ENCODE measurements at places on chromosomes 11 and 22.

DNA sequence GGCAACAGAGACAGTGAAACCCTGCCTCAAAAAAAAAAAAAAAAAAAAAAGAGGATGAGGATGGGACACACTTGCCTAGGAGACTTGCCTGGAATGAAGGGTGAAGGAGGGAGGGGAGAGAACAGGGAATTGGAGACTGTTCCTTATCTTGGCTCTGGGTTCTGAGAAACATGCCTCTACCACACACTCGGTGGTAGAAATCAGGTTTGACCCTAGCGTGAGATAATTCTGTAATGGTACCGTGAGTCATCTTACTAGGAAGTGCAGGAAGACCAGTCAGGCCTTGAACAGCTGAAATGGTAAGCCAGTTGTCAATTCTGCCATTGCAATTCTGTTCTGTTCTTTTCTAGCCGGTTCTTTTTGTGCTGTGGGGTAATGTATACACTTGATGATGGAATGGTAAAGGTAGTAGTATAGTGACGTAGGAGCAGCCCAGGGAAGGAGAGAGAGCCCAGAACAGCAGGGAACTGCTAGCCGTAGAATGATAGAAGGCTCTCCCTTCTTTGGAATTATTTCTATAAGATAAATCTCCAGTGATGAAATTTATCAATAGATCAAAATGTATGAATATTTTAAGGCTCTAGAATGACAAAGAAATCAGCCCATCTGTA, 3.9 kb upstream of the AMBRA1 start:
- no peaks in the 10 kb centered on the region for H3K27me3 ChIP-seq
- H3K36me3 ChIP-seq, result no peaks in the 10 kb centered on the region
- DNase-seq, result no peak
- H3K4me1 ChIP-seq, result no peaks in the 10 kb centered on the region
- no peak overlapping the region for H3K4me3 ChIP-seq

DNA sequence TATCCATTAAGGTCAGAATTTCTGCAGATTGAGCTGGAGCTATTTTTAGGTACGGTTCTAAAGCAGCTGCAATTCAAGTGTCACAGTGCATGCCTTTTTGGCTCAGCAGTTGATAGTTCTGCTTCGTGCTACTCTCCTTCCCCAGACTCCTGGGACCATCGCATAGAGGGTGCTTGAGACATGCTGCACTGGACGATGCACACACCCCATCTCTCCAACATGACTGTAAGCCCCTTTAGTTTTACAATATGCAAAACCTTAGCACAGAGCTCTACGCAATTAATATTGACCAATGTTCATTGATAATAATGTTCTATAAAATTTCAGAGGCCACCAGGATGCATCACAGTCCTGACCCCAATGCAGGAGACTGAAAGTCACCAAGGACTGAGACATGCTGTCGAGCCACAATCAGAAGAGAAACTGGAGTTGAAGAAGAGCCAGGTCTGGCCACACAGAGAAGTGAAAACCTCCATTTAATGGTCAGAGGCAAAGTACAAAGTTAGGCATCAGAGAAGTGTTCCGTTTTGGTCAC, 120.9 kb upstream of the ZC3H12C start:
- DNase-seq, result no peak
- no peak overlapping the region for H3K27ac ChIP-seq
- no peaks in the 10 kb centered on the region for H3K4me1 ChIP-seq
- H3K36me3 ChIP-seq, result no peaks in the 10 kb centered on the region
- H3K27me3 ChIP-seq, result no peaks in the 10 kb centered on the region
- H3K4me3 ChIP-seq, result no peak overlapping the region

DNA sequence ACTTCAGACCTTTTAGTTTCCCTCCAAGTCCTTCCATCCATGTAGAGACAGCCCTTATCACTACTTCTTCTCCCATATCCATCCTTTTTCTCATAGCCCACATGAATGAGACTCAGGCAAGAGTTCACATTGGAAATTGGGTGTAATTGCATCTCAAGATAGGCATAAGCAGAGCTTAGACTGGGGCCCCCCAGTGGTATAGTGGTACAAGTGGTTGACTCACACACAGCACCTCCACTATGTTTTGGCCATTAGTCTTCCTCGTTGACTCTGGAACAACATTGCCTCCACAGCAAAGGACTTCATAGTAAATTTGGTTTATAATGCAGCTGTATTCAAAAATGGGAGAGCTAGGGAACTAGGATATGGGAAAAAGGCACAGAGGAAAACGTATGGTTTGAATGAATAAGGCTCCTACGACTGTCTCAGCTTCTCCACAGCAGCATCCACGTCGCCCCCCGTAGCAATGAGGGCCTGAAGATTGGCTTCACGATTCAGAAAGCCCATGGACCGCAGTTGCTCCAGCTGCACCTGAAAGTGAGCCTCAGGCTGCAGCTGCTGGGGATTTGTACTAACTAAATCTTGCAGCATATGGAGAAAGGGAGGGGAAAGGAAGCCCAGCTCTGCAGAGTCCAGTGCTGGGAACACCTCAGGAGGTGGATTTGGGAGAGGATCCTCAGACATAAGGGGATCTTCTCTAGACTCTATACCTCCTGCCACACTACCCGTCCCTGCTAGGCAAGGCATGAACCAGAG, 2.4 kb downstream of the UBQLN3 start:
- no peak overlapping the region for H3K27ac ChIP-seq
- no peaks in the 10 kb centered on the region for H3K36me3 ChIP-seq
- H3K4me3 ChIP-seq, result no peak overlapping the region
- no peaks in the 10 kb centered on the region for H3K4me1 ChIP-seq
- H3K27me3 ChIP-seq, result no peaks in the 10 kb centered on the region
- no peak for DNase-seq

DNA sequence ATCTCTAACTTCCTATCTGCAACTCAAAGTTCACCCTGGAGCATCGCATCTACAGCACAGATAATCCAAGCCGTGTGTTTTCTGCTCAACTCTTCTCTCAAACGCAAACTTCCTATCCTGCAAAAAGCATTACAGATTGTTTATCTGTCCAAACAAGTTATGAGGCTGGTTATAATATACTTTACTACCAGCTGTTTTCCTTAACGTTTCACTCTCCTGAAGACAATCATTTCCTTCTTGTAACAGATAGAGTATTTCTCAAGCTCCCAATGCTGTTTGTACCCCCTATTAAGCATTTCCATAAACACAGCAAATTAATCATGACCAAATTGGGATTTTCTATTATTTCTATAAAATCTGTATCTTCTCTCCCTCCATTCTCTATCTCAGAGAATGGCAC, 84.7 kb downstream of the SBF2 start:
- no peaks in the 10 kb centered on the region for H3K36me3 ChIP-seq
- H3K27ac ChIP-seq, result no peak overlapping the region
- H3K4me1 ChIP-seq, result no peaks in the 10 kb centered on the region
- no peaks in the 10 kb centered on the region for H3K27me3 ChIP-seq
